ENCODE measurements at places on chromosomes 11 and 22.
A peak's percentile ranks its signal among the peaks of the same experiment; 100 is the strongest.

GRCh38 chr11:110665689-110666465 lies 46.4 kb downstream of the ARHGAP20 start:
- DNase-seq = no peak

DNA sequence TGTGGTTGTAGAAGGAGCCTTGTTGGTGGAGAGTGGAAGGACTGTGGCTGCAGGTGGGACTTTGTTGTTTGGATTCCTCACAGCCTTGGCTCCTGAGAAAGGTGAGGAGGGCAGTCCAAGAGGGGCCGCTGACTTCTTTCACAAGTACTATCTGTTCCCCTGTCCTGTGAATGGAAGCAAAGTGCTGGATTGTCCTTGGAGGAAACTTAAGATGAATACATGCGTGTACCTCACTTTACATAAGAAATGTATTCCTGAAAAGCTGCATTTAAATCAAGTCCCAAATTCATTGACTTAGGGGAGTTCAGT lies 2.4 kb downstream of the FUT4 start:
- DNase-seq = no peak

DNA sequence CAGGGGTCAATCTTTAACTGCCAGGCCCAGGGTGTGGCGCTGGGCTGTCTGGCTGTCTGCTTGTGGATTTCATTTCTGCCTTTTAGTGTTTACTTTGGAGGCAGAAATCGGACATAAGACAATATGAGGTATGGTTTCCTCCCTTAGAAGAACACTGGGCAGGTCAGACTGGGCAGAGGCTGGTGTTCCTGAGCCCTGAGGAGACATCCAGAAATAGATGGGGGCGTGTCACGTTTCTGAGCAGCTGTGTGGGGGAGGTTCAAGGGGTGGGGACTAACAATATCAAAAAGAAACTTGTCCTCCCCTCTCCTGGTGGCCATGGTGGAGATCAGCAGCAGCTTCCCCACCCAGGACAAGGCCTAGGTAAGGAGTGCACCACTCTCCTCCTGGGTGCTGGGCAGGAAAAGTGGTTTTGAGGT lies at the start of gene ART1:
ART1 (plus strand) TSS at position 312 of the 419 bp plus-strand sequence. CDS start 14,086 bp downstream, outside the sequence.
- DNase-seq = no peak

GRCh38 chr11:72353861-72354260 lies 80.5 kb downstream of the CLPB start:
- DNase-seq = no peak

DNA sequence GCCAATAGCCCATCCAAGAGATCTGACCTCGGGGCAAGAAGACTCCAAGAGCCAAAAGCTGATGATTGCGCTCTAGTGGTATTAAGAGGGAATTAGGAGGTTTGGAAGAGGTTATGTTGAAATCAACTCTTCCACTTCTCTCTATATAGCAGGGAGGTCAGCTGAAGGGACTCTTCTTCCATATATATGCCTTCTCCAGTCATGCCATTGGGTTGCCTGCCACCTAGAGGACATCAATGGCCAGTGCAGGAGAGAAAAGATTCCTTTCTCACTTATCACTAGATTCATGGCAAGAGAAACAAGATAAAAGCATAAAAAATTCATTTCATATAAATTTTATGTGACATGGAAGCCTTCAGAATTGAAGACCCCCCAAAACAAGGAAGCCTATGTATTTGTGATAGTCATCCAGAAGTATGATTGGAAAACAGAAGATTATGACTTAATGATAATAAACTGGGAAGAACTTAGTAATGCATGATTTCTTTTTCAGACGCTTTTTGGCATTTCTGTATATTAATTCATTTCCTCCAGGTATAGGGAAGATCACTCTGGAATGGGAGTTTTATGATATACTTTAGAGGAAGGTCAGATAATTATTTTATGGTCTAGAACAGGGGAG lies 435.1 kb upstream of the DDI1 start:
- peak; percentile 9 for DNase-seq

DNA sequence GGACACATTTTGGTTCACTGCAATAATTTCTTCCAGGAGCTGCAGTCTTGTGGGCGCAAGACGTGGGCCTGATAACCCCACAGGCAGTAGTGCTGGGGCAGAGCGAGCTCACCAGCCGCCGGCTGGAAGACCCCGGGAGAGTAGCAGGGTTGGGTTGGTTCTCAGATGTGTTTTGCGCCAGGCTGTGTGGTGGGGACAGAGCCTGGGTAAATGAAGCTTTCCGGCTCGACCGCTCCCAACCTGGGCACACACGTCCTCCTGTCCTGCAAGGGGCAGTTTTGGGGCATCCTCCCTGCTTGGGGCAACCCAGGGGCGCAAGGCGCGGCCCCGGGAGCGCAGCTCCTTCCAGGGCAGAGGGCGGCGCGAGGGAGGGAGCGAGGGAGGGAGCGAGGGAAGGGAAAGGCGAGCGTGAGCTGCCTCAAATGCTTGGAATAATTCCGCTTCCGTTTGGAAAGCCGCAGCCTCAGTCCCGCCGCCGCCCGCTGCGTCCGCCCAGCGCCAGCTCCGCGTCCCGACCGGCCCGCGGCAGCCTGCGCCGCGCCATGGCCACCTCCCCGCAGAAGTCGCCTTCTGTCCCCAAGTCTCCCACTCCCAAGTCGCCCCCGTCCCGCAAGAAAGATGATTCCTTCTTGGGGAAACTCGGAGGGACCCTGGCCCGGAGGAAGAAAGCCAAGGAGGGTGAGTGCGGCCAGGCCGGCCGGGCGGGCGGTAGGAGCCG lies at the start of gene PARVA:
PARVA (plus strand) TSS at position 466 of the 718 bp plus-strand sequence; CDS start at position 543, 77 bp downstream.
- peak; percentile 53 for DNase-seq

DNA sequence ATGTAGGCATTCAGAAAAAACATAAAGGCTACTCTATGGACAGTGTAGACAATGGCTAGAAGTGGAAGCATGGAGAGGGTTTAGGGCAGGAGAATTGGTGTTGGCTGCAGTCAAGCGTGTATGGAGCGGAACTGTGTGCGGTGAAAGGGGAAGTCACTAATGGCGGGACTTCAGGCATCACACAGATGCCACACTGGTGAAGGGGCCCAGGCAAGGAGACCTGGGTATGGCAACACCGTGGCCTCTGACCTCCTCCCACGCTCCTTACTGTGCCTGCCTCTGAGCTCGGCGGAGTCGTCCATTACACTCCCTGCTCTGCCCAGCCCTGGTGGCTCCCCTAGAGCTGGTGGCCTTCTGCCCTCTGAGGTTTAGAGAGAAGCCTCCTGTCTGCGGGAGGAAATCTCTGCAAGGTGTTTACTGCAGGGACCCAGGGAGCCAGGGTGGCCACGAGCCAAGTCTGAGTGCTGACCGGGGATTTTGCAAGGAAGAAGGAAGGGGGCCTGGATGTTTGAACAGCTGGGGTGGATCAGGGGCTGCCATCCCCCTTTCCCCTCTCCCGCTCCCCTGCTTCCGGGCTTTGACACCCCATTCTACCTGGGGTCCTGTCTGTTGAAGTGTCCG lies 75.1 kb upstream of the TSPAN18 start:
- DNase-seq = no peak

DNA sequence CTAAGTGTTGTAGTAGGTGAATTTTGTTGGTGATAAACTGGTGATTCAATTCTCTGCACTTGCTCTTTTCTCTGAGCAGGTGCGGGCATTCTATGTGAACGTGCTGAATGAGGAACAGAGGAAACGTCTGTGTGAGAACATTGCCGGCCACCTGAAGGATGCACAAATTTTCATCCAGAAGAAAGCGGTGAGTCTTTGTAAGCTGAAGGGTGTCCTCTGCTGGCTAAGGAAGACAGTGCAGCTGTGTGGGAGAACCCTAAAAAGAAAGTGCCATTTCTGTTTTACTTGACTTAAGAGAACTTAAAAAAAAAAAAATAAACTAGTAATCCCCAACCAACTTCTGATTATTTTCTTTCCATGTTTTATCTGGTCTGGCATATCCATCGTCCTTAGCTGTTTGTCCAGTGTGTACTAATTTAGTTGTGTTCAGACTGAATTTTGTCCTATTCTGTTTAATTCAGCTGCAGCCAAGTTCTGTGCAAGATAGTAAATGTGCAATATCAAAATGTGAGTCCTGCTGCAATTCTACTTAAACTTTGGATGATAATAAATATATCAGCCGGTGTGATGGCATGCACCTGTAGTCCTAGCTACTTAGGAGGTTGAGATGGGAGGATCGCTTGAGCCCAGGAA lies 29.6 kb downstream of the CAT start:
- DNase-seq = no peak

- DNase-seq = no peak
These were observed 61.9 kb downstream of the SMCO4 start for GRCh38 chr11:93481279-93481678.

DNA sequence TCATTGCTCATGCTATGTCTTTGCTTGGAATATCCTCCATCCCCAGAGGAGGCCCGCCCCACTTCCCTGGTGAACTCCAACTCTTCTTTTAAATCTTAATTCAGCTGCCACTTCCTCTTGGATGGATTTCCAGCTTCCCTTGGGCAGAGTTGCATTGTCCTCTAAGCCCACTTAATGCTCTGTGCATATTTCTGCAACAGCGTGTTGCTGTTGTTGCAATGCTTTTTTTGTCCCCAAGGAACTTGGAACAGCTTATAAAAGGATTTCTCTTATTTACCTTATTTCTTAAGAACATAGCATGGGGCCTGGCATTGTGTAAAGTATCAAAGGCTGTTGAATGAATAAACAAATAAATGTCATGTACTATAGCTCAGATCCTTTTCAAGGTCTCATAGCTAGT lies 507.4 kb downstream of the METTL15 start:
- DNase-seq = no peak

DNA sequence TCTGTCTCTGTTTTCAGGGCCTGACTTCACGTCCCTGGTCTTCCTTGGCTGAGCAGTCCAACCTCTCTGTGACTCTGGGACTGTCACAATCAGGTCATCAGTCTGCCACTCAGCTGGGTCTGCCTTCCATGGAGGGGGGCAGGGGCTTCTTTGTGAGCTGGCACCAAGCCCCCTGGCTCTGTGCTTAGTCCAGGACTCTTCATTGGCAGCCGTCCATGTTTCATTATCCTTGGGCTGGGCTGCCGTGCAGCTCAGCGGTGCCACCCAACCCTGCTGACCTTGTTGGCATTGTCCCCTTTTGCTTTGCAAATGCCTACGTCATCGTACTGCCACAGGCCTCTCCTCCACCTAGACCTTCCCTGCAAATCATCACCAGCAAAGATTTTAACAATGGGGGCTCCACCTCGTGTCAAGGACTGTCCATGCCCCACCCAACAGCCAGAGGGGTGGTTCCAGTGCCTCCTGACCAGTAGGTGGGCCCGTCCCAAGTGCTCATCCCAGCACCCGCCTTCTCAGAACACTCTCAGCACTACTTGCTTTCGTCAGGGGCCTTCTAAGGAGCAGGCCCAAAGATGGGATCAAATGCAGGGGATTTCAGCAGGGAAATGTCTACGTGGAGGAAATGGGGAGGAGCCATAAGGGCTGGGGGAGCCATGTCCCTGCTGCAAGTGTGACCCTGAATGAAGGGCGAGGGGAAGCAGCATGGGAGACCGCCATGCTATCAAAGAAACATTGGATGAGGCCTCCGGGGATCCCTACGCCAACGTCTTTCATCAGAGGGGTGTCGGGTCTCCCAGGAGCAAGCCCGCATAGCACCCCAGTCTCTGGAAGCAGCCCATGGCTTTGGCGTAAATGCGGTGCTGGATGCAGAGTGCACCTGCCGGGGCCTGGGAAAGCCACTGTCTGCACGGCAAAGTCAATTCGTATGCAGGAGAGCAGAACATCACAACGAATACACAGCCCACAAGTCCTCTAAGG lies 18.2 kb downstream of the KRTAP5-6 start:
- DNase-seq = no peak

DNA sequence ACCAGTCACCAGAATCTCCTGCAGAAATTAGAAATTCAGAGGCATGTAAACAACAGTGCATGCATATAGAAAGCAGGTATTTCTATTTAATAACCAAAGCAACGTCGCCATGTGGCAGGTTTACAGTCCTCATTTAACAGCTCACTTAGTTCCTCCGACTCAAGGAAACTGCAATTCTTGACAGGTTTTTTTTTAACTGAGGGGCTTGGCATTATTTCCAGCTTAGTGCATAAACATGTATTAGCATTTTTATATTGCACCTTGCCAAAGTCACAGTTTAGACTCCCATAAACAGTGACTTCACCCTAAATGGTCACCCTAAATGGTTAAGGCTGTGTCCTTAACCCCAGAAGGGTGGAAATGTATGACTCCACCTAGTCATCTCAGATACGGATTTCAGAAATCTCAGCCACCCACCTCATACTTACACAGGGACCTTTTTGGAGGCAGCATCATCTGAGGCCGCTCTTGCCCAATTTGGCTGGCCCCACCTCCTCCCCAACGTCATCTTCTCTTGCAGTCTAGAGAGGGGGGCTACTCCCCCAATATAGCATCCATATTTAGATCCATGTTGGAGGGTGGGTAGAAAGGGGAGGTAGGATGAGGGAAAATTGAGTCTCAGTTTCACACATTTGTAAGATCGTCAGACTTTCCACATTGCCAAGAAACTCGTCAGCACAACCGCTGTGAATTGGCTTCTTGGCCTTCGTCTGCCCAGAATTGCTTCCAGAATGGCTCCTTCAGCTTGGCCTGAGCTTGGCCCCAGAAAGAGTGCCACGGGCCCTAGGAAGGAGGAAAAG lies 31.8 kb upstream of the SLC35C1 start:
- no peak for DNase-seq

- no peak for DNase-seq
These were observed 99.9 kb downstream of the MED15 start for GRCh38 chr22:20607157-20607907.

DNA sequence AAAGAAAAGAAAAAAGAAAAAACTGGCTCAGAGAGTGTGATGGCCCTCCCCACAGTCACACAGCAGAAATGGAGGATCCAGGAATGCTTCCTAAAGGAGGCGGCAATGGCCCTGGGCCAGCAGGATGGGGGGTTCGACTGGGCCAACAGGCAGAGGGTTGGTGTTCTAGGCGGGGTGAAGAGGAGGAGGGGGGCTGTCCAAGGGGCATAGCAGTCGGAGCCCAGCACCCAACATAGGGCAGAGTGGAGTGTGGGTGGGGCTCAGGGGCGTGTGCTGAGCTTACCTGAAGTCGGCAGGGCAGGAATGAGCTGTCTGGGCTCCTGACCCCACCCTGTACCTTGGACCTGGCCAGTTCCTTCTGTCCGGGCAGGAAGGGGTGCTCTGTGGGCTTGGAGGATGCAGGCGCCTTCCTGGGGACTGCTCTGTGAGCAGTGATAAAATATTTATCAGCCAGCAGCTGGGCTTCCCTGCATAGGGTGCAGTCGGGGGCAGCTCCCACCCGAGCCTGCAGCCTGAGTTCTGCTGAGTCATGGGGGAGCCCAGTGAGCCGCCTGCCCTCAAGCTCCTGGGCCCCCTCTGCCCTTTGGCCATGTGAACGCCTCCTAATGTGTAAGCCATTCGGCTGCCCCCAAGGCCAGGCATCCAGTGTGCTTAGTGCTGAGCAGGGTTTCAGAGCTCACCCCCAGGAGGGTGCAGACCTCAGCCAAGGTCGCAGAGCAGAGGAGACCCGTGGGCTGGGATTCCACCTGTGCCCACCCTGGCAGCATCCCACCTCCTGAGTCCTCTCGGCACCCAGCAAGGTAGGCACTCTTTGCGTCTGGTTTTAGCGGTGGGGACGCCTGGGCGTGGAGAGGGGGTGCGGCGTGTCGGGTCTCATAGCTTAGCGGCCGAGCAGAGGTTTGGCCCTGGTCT lies 25.3 kb upstream of the PRR5 start:
- DNase-seq = no peak

DNA sequence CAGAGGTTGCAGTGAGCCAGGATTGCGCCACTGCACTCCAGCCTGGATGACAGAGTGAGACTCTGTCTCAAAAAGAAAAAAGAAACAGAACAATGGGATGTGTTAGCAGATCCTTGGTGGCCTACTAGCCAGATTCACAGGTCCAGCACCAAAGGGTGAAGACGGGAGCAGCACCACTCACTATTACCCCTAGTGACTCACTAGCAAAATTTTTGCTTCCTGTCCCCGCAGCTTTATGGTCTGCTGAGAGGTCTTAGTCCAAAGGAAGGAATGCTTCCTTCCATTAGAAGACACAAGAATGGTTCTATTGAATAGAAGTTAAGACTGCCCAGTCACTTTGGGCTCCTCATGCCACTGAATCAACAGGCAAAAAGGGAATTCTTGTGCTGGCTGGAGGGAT lies 35.9 kb upstream of the NUP50 start:
- DNase-seq = no peak

All from NCI-H1930 (cell line).